Stimulated activated CD4-positive, alpha-beta T cell treated with anti-CD3 and anti-CD28 coated beads, TNF-alpha, amount 100 ng/mL, for 4 hours (primary cell): ENCODE measurements at places on chromosomes 2 and 18.

- DNase-seq = no peak
Measured at GRCh38 chr2:224930990-224931389, 111.3 kb downstream of the DOCK10 start.

- DNase-seq = no peak
Measured at GRCh38 chr2:154995361-154995760, 296.9 kb downstream of the KCNJ3 start.

- DNase-seq = no peak
Measured at GRCh38 chr18:55494899-55495298, 93.1 kb downstream of the TCF4 start.

DNA sequence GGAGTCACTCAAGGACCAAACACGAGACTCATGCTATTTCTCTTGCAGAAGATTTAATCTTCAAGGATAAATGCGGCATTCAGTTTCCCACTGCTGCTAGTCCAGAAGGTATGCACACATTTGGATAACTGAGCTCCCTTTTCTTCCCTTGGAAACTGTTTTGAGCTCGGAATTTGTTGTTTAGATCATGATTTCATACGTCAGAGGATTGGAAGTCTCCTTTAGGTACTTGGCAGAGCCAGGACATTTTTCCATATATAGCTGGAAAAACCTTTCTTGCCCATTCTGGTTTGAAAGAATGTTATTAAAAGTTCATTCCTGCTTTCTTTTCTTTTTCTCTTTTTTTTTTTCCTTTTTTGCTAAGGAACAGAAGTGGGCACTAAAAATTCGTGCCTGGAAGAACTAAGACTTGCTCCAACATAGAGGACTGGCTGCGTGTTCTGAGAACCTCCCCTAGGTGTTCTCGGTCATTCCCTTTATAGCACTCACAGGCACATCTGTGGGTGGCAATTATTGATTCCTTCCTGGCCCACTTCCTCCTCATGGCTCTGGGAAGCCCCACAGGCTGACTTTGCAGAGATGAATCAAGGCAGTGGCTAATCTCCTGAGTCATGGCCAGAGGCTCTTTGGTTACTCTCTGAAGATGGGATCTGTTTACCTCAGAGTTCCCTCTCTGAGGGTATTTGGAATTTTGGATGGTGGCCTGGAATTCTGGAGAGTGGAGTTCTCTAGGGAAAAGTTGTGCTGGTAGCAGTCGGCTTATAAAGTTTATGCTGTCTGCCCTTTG, 104.8 kb downstream of the PLCL1 start:
- no peak for DNase-seq

DNA sequence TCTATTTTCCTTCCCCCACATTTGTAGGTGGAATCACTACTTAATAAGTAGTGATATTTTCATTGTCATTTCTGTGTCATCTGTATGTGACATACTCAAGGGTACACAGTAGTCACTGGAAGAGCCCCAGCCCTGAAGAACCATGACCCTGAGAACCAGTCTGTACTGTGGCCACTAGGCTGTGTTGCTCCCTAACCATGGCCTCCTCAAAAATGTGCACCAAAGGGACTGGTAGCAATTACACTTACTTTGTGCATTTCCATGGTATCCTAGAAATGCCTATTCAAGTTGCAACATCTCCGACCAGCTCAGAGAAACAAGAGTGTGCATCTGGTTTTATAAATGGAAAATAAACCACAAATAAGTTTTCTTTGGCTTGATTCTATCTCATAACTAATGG, 155.1 kb downstream of the DOCK10 start:
- no peak for DNase-seq
